ENCODE measurements at places on chromosomes 1 and 21.

- no peak for DNase-seq
Measured at GRCh38 chr1:153025797-153026196, 5.2 kb upstream of the SPRR1B start.

DNA sequence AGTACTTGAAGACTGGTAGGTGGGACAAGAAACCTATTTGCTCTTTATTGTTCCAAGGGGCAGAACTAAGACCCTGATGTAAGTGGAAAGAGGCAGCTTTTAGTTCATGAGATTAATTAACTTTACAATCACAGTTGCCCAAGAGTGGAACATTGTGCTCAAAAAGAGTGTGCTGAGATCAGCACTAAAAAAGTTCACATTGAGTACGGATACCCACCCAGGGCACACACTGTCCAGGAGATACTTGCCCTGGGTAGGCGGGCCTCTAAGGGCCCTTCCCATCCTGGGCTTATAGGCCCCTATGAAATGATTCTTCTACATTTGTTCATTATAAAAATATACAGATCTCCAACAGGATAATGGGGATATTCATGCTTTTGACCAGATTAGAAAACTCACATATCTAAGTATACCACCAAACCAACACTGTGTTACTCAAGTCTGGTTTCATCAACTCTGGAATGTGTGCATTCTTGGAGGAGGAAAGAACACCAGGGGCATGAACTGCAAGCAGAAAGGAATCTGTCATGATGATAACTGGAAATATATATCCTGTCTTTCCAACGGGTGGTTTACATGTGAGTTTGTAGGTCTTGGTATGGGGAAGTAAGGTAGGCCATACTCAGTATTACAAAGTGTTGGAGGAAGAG, 626.2 kb downstream of the SMYD3 start:
- no peak for DNase-seq

DNA sequence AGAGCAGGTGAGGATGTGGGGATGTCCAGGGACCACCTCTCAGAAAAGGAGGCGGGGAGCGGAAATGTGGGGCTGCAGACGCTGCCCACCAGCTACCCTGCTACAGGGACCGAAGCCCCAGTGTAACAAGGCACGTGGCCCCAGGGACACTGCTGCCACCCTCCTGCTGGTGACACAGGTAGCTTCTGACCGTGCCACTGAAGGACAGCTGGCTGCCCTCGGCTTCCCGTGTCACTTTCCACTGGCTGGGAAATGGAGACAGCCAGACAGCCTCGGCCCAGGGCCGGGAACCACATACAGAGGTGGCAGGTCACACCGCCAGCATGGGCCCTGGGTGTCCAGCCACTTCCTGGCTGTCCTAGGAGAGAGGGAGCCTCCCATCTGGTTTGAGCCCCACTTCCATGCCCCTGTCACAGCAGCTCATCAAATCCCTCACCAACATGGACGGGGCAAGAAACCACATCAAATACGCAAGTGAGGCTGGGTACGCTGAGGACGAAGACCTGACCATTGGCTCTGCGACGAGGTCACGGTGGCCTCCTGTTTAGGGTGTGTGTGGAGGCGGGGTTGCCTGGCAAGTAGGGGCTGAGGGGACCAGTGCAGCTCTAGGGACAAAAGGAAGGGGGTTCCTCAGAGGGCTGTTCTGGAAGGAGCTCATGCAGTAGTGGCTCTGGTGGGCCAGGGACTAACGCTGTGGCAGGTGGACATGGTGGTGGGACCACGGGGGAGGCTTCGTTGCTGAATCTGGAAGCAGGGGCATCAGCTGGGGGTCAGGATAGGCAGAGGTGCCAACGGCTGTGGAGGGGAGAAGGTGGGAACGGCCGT, 5.0 kb downstream of the PEX10 start:
- DNase-seq = no peak

DNA sequence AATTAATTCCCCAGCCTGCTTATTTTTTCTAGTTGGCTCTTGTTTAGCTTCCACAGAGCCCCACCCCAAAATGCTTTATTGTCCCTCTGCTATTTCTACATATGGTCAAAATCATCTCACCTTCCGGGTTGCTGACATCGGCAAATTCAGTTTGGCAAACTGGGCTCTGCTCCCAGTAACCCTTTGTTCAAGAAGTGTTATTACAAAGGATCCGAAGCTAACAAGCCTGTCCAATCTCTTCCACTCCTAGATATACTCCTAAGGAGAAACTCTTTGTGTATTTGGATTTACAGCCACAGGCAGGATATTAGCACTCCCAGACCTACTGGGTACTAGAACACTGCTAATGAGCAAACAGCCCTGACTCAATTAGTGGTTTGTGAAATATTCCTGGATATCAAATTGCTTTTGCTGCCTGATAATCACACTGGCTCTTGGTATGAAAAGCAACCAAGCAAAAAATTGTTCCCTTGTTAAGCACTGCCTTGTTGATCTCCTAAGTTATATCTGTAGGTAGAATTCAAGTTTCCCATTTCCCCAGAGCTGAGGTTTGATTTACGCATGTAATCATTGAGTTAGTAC, 4.0 kb downstream of the JUN start:
- DNase-seq = no peak

DNA sequence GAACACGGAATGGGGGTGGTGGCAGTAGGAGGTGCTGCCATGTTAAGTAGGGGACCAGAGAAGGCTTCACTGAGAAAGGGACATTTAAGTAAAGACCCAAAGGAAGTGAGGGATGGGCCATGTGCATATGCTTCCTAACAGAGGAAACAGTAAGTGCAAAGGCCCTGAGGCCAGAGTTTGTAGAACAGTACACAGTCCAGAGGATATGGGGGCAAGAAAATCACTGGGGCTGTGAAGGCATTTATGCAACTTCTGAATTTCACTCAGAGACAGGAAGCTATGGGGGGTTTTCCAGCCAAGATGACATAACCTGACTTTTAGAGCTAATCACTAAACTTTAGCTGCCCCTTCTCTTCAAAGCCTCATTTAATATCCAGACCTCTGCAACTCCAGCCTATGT, 202.5 kb upstream of the EDN2 start:
- no peak for DNase-seq

GRCh38 chr1:201750934-201751333, 78.0 kb upstream of the IPO9 start:
- DNase-seq = no peak

DNA sequence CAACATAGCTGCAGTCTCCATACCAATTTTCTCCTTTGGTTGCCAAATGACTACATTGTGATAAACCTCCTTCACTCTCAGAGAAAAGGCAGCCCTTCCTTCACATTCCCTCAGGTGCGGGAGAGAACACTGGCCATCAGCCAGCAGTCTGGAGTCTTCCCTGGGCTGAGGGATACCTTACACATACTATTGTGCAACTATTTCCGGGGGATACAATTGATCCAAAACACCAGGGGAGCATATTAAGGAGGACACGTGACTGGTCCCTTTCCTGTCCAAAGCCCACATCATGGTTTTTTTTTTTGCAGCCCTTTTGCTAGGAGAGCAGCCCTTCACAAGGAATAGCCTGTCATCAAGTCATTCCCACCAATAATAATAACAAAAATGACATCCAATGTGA, 172.1 kb upstream of the ZRANB2 start:
- DNase-seq = no peak

DNA sequence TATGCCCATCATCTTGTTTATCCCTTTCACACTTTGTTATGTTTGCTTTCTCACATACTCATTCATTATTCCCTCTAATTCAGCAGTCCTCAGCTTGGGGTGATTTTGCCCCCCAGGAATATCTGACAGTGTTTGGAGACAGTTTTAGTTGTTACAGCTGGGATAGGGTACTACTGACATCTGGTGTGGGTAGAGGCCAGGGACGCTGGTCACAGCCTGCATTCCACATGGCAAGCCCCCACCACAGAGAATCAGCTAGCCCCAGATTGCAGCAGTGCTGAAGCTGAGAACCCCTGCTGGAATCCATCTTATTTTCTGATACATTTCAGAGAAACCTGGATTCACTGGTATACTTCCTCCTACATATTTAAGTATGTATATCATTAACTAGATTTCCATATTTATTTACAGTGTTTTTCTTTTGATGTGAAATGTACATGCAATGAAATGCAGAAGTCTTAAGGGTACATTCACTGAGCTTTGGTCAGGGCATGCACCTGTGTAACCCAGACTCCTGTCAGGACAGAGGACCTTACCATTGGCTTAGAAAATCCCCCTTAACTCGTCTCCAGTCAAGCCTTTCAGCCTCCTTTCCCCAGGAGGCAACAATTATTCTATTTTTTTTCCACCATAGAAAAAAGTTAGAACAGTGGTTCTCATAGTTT, 68.3 kb downstream of the KIF26B start:
- DNase-seq = no peak

- DNase-seq = no peak
Measured at GRCh38 chr1:23224739-23225648, 7.7 kb upstream of the HTR1D start.

- peak; percentile 66 for DNase-seq
Measured at GRCh38 chr1:63773815-63774616, at the start of gene ROR1. TSS of gene ROR1 (plus strand) at chr1:63774017.

DNA sequence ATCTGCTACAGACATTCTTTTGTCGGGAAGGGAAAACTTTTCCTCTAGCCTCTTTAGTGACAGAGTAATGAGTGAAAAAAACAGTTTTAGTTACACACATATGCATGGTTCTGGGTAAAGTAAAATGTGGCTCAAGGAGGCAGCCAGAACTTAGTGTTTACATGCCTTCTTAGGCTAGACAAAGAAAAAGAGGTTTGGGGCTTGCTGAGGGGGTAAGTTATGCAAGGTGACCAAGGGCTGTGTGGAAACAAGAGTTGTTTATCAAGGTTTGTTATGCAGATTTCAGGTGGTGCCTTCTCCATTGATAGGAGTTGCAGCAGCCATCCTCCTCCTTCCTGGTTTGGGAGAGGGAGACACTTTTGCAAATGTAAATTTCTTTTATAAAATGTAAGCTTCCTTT, 66.5 kb upstream of the RAB3GAP2 start:
- DNase-seq = no peak

GRCh38 chr1:209248649-209249279, 334.8 kb upstream of the CAMK1G start:
- DNase-seq = peak; percentile 63

DNA sequence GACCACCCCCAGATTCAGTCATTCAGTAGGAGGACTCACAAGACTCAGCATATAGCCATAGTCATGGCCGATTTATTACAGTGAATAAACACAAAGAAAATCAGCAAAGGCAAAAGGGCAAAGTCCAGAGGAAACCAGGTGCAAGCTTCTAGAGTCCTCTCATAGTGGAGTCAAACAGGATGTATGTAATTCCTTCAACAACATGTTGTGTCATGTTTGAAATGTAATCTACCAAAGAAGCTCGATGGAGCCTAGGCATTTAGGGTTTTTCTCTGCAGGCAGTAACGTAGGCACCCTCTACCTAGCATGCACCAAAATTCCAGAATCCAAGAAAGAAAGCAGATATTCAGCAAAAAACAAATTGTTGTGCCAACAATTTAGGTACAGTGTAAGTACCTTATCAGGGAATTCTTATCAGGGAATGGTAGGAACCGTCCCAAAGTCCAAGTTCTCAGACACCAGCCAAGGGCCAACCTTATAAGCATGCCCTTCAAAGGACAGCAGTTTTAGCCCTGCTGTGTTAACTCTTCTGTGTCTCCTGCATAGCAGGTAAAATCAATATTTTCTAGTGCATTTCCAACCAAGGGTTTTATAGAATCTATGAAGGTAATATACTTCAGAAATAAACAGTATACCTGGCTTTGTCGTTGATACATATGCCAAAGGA, 16.1 kb upstream of the SLAMF6 start:
- no peak for DNase-seq

- DNase-seq = no peak
Measured at GRCh38 chr1:208923946-208924720, 659.4 kb upstream of the CAMK1G start.

DNA sequence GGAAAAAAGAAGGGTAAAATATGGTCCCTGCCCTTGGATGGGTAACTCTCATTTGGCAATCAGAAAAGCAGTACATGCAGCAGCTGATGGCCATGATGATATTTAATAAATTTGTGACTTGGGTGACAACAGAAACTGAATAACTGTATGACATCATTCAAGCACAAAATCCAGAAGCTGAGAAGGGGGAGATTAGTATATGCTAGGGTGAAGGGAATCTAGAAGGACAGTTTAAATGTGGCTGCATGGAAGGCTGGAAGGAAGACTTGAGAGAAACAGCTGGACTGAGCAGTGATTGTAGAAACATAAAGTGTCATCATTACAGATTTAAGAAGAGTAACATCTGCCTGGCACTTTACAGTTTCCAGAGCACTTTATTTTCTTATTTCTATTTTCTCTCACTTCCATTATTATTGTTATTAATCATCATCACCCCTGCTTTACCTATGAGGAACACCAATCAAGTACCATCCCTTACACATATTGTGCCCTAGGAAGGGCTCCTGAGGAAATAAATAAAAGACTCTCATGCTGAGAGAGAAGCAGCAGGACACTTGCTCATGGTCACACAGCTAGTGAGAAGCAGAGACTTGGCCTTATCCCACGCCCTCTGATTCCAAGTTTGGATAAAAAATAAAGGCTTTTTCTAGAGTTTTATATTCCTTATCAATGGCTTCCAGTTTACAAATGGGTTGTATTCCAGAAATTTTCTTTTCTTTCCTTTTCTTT, 207.2 kb downstream of the PBX1 start:
- no peak for DNase-seq

DNA sequence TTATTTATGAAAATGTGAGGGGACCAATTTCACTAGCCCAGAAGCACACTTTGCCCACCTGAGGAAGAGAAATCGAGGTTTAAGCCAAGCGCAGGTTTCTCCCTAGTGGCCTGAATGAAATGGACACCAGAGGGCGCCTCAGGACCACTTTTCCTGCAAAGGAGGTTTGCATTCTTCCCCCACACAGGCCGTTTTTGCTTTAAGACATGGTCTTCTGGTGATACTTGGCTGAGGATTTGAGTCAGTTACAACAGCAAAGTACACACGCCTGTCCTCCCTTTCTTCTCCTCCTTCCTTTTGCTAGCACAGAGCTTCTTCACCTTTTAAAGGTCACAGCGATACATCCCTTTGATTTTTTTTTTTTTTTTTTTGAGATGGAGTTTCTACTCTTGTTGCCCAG, 5.4 kb downstream of the PLA2G2E start:
- DNase-seq = peak; percentile 86

DNA sequence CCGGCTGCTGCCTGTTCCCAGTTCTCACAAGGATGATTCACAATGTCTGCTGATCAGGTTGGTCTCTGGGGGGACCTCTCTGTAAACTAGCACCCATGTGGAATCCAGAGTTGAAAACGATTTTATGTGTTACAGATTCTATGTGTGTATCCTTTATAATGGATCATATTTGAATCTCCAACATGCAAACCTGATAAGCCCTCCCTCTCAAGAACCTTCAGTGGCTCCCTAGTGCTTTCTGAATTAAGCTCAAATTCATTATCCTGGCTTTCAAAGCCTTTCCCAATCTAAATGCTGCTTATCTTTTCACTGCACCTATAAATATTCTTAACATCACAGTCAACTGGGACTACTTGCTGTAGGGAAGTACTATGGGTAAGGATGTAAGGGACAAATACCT, 166.8 kb upstream of the USP24 start:
- DNase-seq = no peak

All from activated CD4-positive, alpha-beta T cell treated with anti-CD3 and anti-CD28 coated beads, Interleukin-2, amount 10 ng/mL, durations not matched to agents 7 days and 5 days (primary cell).